ENCODE measurements at places on chromosomes 7 and 10.

DNA sequence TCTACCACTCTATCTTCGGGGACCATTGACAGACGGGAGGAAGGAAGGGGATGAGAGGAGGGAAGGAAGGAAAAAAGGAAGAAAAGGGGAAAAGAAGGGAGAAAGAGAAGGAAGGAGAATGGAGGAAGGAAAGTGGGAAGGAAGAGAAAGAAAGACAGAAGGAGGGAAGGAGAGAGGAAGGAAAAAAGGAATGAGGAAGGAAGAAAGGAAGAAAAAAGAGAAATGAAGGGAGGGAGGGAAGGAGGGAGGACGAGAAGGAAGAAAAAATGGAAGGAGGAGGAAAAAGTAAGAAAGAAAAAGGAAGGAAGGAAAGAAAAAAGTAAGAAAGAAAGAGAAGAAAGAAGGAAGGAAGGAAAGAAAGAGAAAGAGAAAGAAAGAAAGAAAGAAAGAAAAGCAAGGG is 128.9 kb downstream of the ADARB2 start:
- no peak for DNase-seq

GRCh38 chr10:42556931-42557330 is 81.4 kb downstream of the ZNF33B start:
- no peak for DNase-seq

DNA sequence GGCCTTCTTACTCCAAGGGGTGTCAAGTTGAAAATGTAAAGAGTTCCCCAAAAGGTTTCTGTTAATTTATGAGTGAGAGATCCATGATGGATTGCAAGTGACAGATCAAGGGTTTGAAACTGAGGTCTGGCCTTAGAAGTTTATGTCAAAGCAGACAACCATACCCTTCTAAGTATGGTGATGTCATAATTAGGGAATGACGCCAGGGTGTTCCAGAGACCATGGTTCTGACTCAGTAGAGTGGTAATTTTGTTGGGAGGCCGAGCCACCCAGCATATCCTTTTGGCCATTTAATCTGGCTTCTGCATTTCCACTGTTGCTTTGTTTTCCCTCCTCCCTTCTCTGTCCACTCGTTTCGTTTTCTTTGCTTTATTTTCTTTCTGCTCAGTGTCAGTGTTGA is 2.7 kb downstream of the TRUB1 start:
- DNase-seq: no peak

DNA sequence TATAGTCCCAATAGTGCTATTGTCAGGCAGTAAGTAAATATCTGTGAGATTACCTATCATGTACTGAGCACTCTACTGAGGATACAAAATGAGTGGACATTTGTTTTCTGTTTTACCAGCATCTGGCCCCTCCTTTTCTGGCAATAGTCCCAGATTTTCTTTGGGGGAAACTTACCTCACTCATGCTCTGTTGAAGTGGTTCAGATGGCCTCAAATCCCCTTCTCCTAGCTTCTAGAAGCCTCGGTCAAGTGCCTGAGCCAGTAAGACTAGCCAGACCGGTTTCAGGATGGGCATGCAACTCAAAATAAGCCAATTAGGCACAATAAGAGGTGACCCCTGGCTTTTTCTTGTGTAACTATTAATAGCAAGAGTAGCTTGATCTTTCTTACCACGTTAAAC is 19.7 kb downstream of the TRDMT1 start:
- DNase-seq: no peak

DNA sequence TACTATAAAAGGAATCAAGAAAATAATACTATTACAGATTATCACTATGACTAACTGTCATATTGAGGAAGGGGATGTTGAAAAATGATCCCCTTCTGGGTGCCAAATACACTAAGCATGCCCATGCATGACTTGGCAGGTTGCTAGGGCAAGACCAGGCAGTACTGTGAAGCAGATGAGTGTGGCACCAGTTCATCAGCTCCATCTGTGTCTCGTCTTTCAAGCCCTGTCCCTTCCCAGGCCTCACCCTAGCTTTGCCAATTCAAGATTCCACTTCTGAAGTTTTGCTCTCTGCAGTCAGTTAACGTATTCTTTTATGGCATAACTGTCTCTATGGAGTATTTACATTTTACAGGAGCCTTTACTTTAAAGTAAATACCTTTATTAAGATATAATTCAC is 135.6 kb upstream of the HPS1 start:
- no peak for DNase-seq

- no peak for DNase-seq
Observed at GRCh38 chr10:12013926-12014325, 28.7 kb downstream of the UPF2 start.

DNA sequence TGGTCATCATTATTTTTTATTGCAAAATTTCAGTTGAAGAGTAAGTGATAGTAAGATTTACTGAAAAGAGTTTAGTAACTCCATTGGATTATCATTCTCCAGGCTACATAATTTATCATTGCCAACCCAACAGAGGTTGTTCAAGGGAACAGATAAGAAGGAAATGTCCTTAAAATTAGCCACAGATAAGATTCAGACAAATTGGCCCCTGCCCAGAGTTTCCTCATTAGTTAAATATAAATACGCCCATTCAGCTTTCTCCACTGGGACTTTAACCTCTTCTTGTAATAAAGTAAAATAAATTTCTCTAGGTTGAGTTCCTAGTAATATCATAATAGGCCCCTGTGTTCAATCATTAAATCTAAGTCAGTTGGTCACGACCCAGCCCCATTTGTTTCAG is 27.7 kb upstream of the PHYHIPL start:
- no peak for DNase-seq

DNA sequence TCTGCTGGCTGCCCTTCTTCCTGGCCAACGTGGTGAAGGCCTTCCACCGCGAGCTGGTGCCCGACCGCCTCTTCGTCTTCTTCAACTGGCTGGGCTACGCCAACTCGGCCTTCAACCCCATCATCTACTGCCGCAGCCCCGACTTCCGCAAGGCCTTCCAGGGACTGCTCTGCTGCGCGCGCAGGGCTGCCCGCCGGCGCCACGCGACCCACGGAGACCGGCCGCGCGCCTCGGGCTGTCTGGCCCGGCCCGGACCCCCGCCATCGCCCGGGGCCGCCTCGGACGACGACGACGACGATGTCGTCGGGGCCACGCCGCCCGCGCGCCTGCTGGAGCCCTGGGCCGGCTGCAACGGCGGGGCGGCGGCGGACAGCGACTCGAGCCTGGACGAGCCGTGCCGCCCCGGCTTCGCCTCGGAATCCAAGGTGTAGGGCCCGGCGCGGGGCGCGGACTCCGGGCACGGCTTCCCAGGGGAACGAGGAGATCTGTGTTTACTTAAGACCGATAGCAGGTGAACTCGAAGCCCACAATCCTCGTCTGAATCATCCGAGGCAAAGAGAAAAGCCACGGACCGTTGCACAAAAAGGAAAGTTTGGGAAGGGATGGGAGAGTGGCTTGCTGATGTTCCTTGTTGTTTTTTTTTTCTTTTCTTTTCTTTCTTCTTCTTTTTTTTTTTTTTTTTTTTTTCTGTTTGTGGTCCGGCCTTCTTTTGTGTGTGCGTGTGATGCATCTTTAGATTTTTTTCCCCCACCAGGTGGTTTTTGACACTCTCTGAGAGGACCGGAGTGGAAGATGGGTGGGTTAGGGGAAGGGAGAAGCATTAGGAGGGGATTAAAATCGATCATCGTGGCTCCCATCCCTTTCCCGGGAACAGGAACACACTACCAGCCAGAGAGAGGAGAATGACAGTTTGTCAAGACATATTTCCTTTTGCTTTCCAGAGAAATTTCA is 1.7 kb downstream of the ADRB1 start:
- no peak for DNase-seq

DNA sequence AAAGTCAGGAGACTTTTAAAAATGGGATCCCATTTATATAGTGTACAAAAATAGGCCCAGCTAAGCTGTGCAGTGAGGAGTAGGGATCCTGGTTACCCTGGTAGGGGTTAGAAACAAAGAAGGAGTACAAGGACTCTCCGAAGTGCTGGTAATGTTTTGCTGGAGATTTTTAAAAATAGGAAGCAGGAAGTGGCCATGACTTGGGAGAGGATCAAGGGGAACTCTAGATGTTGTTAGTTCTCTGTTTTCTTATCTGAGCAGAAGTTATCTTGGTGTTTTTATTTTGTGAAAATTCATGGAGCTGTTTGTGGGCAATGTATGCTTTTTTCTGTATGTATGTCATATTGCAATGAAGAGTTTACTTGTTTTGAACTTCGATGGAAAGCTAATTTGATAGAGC is 373.9 kb downstream of the SFMBT2 start:
- DNase-seq: no peak

GRCh38 chr10:77190291-77190690 is 447.3 kb downstream of the KCNMA1 start:
- DNase-seq: no peak

GRCh38 chr10:118139321-118139720 is 92.6 kb upstream of the RAB11FIP2 start:
- no peak for DNase-seq

GRCh38 chr10:3258394-3258793 is 85.8 kb upstream of the PITRM1 start:
- no peak for DNase-seq

GRCh38 chr7:34851431-34851830 is 185.9 kb downstream of the DPY19L1 start:
- DNase-seq: no peak

GRCh38 chr10:128645486-128645885 is 519.3 kb upstream of the MKI67 start:
- DNase-seq: no peak

GRCh38 chr10:74929197-74929596 is 102.8 kb downstream of the KAT6B start:
- no peak for DNase-seq

DNA sequence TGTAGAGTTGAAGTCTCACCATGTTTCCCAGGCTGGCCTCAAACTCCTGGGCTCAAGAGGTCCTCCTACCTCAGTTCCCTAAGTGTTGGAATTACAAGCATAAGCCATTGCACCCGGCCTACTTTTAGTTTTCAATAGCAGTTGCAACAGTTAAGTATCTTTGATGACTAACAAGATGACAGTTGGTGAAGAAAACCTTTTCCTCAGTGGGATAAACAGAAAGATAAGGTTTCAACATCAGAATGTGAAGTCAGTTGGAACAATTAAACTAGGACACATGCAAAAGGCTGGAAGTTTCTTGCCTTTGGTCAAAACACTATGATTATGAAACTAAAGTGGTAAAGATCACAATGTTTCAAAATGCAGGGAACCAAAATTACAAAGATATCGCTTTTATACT is 169.2 kb downstream of the ZNF438 start:
- no peak for DNase-seq

DNA sequence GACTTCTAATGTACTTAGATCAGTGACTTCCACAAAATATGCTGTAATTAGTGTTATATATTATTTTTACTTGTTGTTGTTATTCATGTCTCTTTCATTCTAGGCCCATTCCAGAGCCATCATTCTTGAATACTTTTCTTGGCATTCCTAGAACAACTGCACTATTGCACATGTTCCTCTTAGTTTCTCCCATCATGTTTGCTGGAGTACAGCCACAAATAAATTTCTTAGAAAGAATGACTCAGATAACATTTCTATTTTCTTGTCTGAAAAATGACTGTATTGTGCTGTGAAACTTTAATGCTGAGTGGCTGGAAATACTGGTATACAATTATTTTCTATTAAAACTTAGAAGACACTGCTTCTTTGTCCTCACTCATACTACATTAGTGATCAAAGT is 651.0 kb upstream of the STEAP1 start:
- no peak for DNase-seq

GRCh38 chr7:114026486-114027089 is 107.8 kb upstream of the PPP1R3A start:
- DNase-seq: no peak

GRCh38 chr10:110008518-110009339 is 945 bp downstream of the ADD3 start:
- DNase-seq: no peak

DNA sequence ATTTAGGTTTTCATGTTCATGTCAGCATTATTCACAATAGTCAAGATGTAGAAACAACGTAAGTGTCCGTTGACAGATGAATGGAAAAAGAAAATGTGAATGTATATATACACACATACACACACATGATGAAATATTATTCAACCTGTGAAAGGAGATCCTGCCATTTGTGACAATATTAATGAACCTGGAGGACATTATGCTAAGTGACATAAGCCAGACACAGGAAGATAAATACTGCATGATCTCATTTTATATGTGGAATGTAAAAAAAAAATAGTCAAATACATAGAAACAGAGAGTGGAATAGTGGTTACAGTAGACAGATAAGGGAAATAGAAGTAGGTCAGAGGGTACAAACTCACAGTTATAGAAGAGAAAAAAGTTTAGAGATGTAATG is 651.1 kb upstream of the MKI67 start:
- DNase-seq: no peak

All from stimulated activated CD4-positive, alpha-beta T cell treated with anti-CD3 and anti-CD28 coated beads, TNF-alpha, amount 100 ng/mL, for 24 hours (primary cell).